ENCODE measurements at places on chromosomes 6 and 20.

- no peak for DNase-seq
These were observed 7.3 kb upstream of the ARHGAP18 start for GRCh38 chr6:129717277-129717676.

- DNase-seq, result no peak
These were observed 94.6 kb upstream of the ENPP5 start for GRCh38 chr6:46265373-46265772.

- DNase-seq, result no peak
These were observed 148.2 kb downstream of the BCKDHB start for GRCh38 chr6:80254716-80255115.

- peak; percentile 81 for DNase-seq
These were observed 172.9 kb downstream of the ADGRG6 start for GRCh38 chr6:142474531-142475289.
